ENCODE measurements at places on chromosomes 12 and 14.
A peak's percentile ranks its signal among the peaks of the same experiment; 100 is the strongest.

DNA sequence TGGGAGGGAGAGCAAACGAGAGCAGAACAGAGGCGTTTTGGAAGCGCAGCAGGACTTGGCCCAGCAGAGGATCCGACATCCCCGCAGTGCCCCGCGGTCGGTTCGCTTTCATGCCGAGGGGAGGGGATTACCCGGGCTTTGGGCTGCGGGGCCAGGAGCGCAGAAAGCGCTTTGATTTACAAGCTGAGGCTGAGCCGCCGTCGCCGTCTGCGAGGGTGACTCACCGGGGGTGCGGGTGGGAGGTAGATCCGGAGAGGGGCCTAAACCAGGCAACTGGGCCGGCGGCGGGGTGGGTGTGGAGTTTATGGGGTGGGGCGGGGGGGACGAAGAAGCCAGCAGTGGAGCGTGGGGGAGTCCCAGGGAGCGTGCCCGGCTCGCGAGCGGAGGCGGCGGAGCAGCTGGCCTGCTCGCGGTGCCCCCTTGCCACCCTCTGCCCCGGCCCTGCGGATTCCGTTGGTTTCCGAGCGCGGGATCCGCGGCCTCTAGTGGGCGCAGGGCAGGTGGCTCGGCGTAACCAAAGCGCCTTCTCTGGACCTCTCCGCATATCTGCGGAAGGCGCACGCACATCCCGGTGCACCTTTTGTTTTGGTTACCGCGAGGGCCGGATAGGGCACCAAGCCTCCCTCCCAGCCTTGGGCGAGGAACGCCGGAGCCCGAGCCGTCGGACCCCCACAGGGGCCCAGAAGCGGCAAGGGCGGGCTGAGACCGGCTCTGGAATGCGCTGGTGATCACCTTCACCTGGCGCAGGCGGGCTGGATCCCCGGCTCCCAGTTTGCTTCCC, 2.6 kb downstream of the SIX4 start:
- no peak for DNase-seq

GRCh38 chr12:129208566-129208965, 355.3 kb downstream of the GLT1D1 start:
- DNase-seq: no peak

GRCh38 chr12:32437095-32437515, 37.7 kb downstream of the FGD4 start:
- peak; percentile 95 for DNase-seq

DNA sequence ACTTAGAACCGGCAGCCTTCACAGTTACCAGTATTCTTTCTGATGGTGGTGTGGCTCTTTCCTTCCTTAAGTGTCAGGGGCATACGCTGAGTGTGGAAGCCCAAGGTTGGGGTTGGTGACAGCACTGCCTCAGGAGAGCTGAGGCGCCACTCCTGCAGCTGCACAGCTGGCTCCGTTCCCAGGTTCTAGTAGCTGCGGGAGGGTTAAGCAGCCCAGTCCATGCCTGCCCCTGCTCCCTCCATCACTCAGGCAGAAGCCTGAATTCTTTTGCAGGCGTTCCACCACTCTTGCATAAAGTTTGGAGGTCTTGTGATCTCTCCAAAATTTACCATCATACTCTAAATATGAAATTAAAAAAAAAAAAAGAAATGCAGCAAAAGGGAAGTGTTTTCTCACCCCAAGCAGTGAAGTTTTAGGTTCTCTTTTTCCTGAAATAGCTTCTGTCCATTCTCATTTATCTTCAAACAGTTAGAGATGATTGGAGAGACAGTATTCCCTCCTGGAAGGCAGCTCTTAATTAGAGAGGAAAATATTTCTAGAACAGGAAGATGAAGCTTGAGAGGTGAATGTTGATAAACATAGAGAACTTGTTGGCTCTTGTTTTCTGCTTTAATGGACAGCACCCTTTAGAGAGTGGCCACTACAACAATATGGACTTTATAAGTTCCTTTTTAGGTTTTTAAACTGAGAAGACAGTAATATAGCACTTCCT, 136.1 kb downstream of the FGD4 start:
- DNase-seq: no peak

DNA sequence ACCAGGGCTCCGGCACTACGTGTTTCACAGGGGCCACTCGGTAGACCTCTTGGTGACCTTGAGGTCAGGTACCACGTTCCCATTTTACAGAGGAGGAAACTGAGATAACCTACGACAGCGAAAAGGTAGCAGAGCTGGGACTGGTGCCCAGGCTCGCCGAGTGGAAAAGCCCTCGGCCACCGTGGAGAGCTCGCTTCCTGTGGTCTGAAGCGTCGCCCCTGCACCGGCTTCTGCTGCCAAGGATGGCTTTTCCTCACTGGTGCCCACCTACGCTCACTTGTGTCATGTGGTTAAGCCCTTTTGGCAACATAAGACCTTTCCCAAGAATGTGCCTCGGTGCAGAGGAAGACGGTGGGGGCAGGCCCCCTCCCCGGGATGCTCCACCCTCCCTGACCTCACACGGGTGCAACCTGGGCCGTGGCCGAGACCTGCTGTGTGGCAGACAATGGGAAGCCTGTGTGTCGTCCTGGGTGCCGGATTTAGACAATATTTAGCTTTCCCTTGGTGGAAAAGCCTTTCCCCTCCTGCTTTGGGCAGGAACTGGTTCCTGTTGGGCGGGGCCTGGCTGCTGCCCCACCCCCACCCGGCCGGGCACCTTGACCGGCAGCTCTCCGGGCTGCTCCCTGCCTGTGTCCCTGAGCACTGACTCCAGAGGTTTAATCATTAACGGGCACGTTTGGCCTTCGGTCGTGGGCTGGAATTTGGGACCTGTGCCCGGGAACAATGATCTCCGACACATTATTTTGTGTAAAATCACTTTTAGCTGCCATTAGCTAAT, 32.4 kb upstream of the PPP1R13B start:
- peak; percentile 53 for DNase-seq

DNA sequence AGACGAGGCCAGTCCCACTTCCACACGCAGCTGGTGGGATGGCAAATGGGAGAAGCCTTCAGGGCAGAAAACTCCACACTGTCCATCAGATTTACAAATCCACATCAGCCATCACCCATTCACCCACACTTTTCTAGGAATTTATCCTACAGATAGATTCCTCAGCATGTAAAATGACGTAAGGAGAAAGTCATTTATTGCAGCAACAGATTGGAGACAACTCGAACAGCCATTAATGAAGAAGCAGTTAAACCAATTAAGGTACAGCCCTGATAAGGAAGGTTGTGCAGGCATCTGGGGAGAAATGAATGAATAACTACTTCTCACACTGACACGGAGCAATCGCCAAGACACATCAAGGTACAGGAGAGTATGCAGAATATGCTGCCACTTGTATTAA, 26.2 kb downstream of the PRKAB1 start:
- DNase-seq: no peak
